ENCODE measurements at places on chromosomes 2 and 18.

GRCh38 chr2:68837164-68837860, 33.9 kb downstream of the BMP10 start:
- DNase-seq: peak; percentile 57

GRCh38 chr2:24360963-24361330, 611 bp upstream of the ITSN2 start:
- DNase-seq: no peak

- DNase-seq: no peak
Observed at GRCh38 chr2:120607506-120607905, 128.2 kb upstream of the GLI2 start.

- no peak for DNase-seq
Observed at GRCh38 chr2:202034249-202035088, 814 bp downstream of the FZD7 start.

- DNase-seq: no peak
Observed at GRCh38 chr2:68295516-68295915, 24.2 kb downstream of the CNRIP1 start.

DNA sequence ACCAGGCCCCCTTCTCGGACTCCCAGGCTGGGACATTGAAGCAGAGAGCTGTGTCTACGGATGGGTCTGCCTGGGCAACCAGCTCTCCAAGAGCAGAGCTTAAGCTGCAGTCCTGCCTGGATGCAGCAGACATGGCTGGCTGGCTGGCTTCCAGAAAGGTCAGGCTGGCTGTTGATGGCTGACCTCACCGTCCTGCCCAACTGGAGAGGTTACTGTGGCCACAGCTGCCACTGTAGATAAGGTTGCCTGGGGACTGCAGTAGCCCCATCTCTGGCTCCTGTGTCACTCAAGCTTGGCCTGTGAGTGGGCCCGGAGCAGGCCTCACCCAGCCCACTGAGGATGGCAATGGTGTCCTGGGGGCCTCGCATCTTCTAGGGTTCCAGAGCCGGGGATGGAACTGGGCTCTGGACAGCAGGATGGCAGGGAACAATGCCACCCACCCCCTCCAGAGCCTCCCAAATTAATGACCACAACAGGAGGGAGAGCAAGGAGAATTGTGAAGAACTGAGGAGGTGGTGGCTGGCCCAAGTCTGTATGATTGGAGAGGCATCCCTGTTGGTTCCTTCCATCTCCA, 37.0 kb upstream of the FOSL2 start:
- DNase-seq: no peak

GRCh38 chr2:212547716-212548454, 9.3 kb upstream of the ERBB4 start:
- no peak for DNase-seq

DNA sequence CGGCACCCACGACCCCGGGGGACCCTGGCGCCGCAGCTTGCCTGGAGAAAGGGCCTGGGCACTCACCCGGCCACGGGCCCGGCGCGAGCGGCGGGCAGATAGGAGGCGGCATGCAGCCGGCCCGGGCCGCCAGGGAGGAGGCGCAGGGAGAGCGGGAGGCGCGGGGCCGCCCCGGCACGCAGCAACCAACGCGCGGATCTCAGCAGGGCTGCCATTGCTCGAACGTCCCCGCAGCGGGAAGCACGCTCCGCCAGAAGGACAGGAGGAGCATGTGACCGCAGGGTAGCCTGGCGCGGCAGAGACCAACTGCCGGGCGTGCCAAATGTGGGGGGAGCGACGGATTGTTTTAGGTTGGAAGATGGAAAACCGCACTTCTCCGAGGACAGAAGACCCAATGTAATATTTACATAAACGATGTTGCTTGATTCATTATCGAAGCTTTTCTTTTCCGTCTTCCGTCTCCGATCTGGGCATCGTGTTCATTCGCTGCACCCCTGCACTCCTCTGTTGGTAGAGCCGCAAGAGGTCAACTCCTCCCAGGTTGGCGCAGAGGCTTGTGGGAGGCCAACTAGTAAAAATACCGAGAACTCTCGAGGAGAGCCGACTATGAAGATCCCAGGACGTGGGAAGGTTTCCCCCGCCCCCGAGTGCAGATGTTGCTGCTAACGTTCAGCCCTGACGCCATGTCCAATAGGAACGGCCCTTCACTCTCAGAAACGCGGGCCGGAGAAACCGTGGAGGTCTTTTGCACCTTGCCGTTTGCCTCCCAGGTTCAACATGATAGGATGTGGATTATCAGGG, at the start of gene LRPPRC:
TSS of gene LRPPRC (minus strand) at position 257 of the 801 bp plus-strand sequence. CDS start at position 215, 42 bp downstream.
- peak; percentile 92 for DNase-seq

- DNase-seq: no peak
Observed at GRCh38 chr2:61727746-61728145, 126.1 kb downstream of the FAM161A start.

Data from NT2/D1 (cell line).